Hepatic stellate cell (primary cell): ENCODE measurements at places on chromosomes 4 and X.

GRCh38 chr4:15694431-15694830 lies 8.4 kb upstream of the BST1 start:
- no peak for DNase-seq

DNA sequence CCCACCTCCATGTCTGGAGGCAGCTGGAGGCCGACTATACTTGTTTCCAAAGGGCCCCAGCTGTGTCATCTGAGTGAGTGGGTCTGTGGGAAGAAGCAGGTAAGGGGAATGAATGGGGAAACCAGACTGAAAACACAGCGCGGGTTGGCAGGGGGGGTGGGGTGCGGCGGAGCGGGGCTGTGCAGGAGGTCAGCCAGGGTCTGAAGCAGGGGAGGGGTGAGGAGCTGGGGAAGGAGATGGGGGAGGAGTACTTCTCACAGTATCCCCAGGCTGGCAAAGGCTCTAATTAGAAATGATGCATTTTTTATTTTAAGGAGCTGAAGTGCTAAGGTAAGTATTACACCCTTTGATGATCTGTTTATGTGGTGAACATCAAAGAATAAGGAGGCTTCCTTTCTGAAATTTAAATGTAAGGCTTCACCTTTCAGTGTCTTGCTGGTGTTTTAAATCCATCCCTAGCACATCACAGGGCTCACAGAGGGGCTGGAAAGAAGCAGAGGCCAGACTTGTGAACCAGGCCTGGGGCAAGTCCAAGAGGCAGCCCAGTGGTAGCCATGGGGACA lies 37.5 kb downstream of the SMIM20 start:
- DNase-seq, result no peak

GRCh38 chr4:147477439-147477838 lies 3.5 kb upstream of the EDNRA start:
- DNase-seq, result no peak

DNA sequence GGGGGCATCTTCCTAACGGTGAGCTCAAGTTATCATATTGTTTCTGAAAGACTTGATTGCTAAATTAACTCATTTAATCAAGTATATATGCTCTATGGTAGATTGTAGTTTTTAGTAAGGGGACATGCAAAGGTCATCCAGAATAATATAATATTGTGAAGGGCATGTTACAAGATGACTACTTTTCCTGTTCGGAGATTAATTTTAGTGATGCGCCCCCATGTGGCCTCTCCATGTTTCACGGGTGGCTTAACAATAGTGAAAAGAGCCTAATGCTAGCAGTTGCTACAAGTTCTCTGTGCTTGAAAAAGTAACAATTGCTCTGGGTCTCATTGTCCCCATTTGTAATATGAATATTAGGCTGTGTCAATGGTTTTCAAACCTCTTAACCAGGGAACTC lies 12.2 kb downstream of the SMPX start:
- DNase-seq, result no peak

GRCh38 chr4:36006226-36006625 lies 238.1 kb downstream of the ARAP2 start:
- no peak for DNase-seq

DNA sequence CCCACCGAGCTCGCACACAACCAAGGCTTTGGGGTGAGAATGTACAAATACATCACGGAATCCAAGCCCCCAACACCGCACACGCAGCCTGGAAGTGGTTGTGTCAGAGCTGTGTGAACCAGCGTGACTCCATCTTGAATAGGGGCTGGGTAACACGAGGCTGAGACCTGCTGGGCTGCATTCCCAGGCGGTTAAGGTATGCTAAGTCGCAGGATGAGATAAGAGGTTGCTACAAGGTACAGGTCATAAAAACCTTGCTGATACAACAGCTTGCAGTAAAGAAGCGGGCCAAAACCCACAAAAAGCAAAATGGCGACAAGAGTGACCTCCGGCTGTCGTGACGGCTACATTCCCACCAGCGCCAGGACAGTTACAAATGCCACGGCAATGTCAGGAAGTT lies 258.4 kb downstream of the DHRSX start:
- DNase-seq, result no peak
